8988T (cell line): ENCODE measurements at places on chromosomes 16 and 17.

GRCh38 chr17:39073916-39074315 lies 77.5 kb downstream of the PLXDC1 start:
- no peak for DNase-seq

GRCh38 chr17:78661093-78661770 lies 84.0 kb upstream of the DNAH17 start:
- DNase-seq: no peak

GRCh38 chr17:51765282-51766135 lies 393.0 kb downstream of the CA10 start:
- DNase-seq: no peak

DNA sequence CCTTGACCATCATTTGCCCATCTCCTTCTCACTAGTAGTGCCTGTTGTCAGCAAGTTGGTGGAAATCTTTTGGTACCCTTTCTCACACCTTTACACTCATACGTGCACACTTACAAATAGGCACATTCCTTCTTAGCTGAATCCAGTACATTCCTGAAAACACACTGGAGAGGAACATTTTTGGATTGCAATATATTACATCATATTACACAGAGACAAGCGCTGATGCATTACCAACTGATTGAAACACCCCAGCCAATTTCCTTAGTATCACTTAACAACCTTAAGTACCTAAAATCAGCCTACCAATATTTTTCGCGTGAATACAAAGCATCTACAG lies 64.1 kb downstream of the PLCG2 start:
- no peak for DNase-seq

DNA sequence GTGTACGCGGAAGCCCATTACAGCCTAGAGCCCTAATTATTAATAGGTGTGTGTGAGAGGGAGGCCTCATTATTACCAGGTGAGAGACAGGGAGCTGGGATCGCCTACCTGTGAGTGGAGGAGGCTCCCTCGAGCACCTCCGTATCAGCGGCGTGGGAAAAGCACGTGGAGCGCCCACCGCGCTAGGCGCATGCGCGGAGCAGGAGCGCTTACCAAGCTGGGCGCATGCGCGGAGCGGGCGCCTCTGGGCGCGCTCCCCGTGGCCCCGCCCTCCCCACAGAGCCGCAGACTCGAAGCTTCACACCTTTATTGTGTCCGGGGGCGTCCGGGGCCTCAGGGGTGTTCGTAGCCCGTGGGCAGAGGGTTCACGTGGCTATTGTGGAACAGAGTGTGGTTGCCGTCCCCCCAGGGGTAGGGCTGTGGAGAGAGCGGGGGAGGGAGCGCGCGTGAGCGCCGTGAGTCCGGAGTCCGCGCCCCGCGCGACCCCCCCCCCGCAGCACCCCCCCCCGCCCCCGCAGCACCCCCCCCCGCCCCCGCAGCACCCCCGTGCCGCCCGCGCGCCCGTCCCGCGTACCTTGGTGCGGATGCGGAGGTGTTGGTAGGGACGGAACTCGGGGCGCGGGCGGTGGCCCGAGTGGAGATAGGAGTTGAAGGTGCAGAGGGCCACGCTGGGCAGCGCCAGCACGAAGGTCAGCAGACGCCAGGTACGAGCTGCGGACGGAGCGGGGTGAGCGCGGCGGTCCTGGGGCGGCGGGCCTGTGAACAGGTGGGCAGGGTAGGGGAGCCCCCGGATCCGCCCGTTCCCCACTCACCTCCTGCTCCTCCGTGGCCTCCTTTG lies 500 bp downstream of the COX6A2 start:
- DNase-seq: no peak

- DNase-seq: no peak
These were observed 14.7 kb upstream of the SEZ6 start for GRCh38 chr17:29020576-29020975.

DNA sequence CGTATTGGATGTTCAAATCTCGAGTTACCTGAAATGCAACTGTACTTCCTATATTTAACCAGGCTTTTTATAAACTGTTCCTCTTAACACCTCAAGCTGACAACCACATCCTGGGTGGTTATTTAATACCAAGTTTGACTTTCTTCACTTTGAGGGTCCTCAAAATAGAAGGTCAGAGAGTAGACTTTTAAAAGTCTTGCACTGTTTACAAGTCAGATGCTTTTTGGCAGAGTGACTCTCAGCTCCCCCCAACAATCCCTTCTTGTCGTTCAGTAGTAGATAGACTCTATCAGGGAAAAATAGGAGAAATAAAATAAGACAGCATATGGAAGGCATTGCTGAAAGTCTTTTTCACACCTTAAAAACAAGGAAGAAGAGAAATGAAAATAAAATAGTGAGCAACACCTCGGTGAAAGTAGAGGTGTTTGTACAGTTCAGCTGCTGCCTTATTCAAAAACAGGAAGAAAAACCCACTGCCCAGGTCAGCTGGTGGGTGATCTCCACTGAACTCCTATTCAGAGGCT lies 650.4 kb downstream of the WWOX start:
- DNase-seq: no peak

DNA sequence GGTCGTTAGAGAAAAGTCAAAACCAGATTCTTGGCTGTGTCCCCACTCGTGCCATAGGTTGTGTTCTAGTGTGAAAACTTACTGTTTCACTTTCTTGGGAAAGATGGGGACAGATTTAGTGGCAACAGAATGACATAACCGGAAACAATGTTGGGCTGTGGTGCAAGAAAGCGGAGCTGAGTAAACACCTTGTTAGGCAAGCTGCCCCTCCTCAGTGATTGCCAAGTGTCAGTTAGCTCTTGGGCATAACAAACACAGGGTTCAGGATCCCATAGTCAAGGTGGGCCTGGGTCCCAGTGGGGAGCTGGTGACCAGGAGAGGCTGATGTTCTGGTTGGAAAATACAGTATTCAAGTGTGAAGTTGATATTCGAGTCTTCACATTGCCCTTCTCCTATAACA lies 15.4 kb downstream of the UBN1 start:
- DNase-seq: no peak

DNA sequence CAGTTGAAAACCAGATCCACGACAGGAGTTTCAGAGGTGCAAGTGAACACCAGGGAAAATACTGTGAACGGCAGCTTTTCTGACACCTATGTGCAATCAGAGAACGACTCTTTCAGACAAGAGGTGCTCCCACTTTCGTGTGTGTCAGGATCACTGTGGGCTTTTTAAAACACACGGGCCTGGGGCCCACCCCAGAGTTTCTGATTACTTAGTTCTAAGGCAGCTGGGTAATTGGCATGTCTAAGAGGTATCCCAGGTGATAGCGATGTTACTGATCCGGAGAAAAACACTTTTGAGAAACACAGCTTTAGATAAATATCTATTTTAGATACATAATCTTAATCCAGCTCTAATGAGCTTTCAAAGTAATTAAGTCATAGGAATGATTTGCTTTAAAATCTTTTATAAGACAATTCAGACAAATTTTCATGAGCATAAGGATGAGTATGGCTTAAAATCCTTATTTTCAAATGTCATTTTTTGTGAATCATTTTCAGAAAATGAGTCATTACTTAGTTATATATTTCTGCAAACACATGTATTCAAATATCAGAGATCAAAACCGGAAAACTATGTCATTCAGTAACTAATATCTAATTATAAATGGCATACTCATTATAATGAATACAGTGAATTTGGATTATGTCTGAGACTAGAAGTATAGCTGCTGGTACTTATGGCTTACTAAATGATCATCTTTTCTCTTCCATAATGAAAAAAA lies 217.9 kb upstream of the PSMD7 start:
- no peak for DNase-seq

DNA sequence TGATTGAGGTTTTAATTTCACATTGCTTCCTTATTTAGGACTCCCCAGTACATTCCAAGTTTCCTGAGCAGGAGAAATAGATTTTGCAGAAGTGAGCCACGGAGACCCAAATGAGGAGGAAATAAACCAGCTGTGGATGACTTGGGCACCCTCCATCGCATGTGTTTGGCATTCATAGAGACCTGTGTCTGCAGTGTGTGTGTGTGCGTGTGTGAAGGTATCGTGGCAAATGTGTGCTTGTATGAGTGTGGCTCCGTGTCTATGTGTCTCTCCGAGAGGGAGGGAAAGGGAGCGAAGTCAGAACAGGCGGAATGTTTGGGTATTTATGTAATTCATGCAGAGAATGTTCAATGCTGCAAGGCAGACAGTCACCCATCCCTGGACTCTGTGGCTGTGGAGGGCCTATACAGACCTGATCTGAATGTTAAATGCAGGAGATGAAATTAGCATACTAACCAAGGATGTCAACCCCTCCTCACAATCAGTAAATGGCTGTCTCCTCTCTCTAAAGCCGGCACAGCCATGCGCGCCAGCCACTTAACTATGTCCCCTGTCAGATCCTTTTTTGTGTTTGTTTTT lies 186.0 kb upstream of the ZFHX3 start:
- no peak for DNase-seq

DNA sequence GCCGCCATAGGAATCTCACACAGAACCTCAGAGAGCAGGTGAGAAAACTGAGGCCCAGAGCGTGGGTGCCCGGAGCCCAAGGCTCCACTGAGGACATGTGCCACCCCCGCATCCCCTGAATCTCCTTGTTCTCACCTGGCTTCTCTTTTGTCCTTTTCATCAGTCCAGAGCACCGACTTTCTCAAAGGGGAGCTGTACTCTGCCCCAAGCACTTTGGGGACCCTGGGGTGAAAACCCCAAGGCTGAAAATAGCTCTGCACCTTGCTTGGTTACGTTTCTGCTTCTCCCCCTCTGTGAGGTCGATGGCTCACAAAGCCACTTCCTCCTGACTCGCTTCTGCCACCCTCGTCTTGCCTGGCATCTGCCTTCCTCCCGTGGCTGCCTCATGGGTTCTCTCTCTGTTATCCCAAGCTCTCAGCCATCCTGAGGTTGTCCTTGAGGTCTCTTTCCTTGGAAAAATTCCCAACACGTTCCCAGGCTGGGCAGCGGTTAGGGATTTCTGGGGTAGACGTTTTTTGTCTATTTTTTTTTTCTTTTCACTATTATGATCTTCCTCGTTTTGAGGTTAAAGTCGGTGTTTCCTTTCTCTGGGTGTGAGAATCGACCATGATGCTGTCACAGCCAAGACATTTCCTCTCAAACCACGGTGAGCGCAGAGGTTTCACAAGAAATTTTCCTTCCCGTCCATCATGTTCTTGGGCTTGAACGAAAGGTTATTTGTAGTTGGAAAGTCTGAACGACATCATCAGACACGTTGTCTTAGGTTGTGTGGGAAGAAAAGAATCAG lies 37.2 kb downstream of the IRF8 start:
- DNase-seq: no peak

DNA sequence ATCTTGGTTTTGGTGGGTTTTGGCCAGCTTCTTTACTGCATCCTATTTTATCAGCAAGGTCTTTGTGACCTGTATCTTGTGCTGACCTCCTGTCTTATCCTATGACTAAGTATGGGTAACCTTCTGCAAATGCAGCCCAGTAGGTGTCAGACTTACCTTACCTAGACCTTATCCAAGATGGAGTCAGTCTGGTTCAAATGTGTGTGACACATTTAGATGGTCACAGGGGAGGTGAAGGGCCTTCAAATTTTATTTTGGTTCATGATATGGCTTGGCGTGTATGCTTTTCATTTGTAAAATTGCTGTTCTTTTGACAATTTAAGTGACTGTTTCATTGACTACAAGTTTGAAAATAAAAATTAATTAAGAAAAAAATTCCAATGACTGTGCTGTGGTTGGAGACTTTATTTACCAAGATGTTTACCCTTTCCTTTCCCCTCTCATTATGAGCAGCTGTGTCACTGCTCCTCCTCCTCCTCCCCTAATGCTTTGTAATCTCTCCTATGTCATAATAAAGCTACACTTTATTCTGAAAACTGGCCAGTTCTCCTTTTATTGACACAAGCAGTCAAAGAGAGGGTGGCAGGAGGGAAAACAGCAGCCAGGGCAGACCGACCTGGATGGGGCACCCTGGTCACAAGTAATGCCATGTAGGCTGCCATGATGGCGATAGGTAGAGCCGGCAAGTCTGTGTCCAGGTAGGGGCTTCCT lies 49.4 kb downstream of the TNFRSF13B start:
- DNase-seq: no peak

DNA sequence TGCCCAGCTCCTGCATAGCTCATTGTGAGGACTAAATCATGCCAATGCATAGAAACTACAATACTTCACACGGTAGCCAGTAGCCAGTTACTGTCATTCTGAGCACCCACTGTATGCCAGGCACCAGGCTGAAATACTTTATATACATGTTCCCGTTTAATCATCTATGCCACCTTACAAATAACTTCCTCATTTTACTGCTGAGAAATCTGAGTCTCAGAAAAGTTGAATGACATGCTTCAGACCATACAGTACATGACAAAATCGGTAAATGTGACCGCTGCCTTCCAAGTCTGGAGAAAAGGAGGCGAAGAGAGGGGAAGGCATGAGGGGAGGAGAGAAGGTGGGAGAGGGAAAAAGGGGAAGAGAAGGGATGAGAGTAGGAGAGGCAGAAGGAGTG lies 9.2 kb upstream of the TLCD3B start:
- DNase-seq: no peak

DNA sequence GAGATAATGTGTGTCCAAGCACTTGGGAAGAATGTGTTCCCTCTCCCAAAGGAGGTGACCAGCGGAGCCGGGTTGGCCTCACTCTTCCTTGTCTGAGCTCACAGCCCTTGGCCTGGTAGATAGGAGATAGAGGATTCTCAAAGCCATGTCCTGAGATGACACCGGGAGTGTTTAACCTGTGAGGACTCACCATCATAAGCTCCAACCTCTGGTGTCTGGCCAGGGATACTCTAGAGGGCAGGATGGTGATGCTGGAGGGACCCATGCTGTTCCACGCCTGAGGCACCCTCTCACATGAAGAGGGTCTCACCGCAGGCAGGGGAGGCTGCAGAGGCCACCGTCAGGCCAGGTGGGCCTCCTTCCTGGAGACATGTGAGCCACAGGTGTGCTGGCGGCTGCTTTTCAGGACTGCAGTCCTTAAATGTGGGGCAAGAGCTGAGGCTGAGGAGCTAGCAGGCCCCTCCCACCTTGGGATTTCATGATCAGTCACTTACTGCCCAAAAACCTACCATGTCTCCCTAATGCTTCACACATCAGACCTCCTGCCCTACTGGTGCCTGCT lies 6.6 kb upstream of the ZNF629 start:
- DNase-seq: no peak

GRCh38 chr17:81396278-81396721 lies 1.0 kb downstream of the BAHCC1 start:
- DNase-seq: no peak

DNA sequence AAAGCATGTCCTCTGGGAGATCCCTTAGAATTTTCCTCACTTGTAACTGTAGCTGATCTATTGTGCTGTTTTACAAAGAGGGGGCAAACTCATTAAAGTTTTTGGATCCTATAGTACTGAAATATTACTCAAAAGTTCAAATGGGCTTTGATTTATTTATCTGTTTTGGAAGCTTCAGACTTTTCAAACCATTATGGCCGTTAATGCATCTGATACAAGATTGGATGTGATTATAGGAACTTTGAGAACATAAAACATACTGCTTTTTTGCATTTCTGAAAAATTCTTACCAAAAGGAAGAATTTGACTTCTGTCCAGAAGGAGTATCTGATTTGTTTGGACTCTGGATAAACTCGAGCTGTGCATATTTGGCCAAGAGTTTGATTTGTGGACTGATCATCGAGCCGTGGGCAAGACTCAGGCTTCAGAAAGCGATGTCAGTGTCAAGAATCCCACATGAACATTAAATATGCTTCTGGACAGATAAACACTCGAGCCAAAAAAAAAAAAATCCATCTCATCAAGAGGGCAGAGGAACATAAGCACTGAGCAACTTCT lies 8.2 kb upstream of the MARCHF10 start:
- DNase-seq: no peak

GRCh38 chr16:69490707-69491324 lies 66.4 kb downstream of the CYB5B start:
- DNase-seq: no peak

- no peak for DNase-seq
These were observed 8.4 kb downstream of the CBX4 start for GRCh38 chr17:79830763-79831264.
